ENCODE measurements at places on chromosomes 13 and 19. TPM values are rescaled to one million over a fixed set of nuclear protein-coding genes. Genes with fewer than 3 reads are reported as not detected.

The MAP4K1 gene
- 166 TPM for total RNA-seq

The SLC10A2 gene
- not detected for total RNA-seq

The EBI3 gene
- total RNA-seq: 7.2 TPM

DNA sequence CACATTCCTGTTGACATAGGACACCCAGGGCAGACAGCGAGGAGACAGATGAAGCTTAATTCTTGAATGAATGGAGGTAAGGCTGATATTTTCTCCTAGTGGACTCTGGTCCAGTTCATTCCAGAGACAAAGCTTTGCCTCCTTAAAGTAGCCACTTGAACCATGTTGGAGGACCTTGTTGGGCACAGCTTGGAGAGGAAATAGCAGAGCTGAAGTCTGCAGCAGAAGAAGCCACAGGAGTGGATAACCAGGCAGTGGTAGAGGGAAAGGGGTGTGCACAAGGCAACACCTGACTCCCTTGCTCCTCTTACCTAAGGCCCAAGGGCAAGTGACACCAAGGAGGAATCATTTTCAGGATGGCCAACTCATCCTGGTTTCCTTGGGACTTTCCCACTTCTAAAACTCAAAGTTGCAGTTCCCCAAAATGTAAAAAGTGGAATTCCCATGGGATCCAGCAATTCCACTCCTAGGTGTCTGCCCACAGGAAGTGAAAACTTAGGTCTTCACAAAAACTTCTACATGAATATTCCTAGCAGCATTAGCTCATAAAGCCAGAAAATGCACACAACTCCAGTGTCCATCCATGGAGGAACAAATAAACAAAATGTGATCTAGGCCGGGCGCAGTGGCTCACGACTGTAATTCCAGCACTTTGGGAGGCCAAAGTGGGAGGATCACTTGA lies 6.6 kb upstream of the RFX2 start:
- no peaks in the 10 kb centered on the region for H3K4me1 ChIP-seq
- H3K27ac ChIP-seq: no peak overlapping the region
- no peak overlapping the region for H3K4me3 ChIP-seq

GRCh38 chr13:88248393-88248792 lies 577.2 kb downstream of the SLITRK5 start:
- no peaks in the 10 kb centered on the region for H3K27me3 ChIP-seq
- H3K36me3 ChIP-seq: no peaks in the 10 kb centered on the region
- no peak overlapping the region for H3K4me3 ChIP-seq
- no peak for DNase-seq
- H3K27ac ChIP-seq: no peak overlapping the region
